ENCODE measurements at places on chromosomes 13 and 19.

DNA sequence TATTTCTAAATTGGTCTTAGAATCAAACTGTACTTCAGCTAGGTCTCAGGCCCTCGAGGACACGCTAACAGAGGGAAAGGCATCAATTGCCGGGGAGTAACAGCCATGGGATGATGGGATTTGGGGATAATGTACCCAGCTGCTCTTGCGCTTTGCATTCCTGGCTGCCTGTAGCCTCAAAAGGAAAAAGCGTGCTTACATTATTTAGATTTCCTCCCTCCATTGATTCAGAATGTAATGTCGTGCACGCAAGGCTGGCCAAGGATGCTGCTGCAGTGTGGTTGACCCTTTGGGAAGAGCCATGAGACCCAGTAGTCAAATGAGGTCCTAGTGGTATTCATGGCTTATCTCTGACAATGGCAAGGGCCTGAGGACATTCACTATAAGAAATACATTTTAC is 95.1 kb downstream of the SLC7A1 start:
- DNase-seq: no peak

DNA sequence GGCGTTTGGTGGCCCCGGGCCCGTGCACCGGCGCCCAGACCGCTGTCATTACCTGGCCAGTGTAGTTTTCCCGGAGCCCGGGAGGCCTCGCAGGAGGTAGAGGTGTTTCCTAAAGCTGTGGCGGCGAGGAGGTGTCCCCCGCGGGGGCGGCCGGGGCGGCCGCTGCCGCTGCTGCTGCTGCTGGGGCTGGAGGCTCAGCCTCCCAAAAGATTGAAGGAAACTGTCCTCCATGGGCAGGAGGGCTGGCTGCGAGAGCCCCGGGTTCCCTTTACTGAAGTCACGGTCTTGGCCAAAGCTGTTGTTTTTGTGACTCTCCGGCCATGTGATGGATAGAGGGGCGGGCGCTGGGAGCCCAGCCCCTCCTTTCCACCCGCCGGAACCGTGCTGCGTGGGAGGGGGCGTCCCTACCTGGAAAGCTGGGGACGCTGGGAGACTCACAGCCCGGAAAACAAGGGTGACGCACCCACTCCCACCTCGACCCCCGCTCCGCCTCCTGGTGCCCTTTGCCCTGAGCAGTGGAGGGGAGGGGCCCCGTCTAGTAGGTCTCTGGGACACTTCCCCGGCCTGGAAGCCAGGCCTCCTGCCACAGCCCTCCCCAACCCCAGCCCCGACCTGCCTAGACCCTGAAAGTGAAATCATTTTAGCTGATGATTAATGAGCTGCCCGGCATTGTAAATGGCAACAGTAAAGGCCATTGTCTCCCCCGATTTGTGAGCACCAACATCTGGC is at the start of gene N4BP2L1:
Gene N4BP2L1, minus strand, starts transcription at position 279 of the 729 bp plus-strand sequence. Its CDS starts 48 bp downstream, at position 231.
- DNase-seq: peak; percentile 88

DNA sequence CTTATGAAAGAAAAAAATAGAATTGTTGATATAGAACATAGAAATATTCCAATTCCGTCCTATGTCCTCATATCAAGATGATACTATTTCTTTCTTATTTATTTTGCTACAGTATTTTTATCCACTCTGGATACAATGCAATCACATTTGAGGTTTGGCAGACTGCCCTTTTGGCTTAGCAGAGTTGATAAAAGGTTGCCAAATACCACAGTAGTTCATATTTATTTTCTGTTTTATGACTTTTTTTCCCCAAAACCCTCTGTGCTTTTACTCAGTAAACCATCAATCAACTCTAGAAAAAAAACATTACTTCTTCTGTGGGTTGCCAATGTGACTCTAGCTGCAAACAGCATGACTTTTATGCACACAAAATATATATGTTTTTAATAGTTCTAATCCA is 424.5 kb downstream of the PCDH9 start:
- no peak for DNase-seq

DNA sequence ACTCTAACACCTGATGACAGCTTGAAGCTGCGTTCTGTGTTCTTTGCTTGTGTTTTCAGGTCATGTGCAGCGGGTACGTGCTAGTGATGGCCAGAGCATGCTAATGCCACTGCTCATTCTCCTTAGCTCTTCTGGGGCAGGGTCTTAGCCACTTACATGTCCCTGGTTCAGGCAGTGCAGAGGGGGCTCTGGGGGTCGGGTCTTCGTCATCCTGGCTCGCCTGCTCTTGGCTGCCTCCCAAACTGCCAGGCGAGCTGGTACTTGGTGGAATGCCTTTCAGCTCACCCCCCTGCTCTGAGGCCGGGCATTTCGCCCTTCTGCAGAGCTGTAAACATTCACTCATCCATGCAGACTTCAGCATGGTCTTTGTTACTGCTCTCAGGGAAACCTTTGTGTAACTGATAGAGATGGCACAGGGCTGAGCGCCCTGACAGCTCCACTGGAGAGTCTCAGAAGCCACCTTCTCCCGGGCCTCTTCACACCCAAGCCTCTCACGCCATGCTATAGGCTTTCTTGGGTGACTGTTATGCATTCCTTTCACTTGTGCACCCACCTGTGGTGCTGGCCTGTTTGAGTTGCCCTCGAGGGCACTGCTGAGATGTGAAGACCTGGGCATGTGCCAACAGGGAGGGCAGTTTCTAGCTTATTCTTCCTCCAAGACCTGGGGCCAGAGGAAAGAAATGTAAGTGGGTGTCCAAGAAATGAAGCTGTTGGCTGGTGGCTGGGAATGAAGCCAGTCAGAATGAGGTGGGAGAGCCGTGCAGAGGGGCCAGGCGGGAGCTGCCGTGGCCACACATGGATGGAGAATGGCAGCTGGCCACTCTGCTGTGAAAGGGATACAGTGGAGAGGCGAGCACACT is 24.4 kb downstream of the FAM124A start:
- DNase-seq: no peak

DNA sequence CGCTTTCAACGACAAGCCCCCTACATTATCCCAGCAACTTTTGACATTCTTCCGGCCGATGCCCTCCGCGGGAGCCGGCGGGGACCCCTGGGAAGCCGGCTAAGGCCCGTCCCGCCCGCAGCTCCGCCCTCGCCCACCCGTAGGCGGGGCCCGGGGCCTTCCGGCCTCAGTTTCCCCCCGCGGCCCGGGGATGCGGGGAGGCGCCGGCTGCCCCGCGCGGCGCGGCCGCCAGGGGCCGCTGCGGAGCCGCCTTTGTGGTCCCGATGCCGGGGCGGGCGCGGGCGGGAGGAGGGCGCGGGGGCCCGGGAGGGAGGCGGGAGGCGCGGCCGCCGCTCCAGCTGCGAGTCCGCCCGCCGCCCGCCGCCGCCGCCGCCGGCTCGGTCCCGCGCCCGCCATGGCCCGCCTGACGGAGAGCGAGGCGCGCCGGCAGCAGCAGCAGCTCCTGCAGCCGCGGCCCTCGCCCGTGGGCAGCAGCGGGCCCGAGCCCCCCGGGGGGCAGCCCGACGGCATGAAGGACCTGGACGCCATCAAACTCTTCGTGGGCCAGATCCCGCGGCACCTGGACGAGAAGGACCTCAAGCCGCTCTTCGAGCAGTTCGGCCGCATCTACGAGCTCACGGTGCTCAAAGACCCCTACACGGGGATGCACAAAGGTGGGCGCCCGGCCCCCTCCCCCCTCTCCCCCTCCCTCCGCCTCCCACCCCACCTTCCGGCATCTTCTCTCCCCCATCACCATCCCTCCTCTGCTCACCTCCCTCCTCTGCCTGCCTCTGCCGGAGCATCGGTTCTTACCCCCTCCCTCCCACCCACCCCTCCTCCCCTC is at the start of gene CELF5:
Gene CELF5, plus strand, starts transcription at position 316 of the 823 bp plus-strand sequence. Its CDS starts 79 bp downstream, at position 395.
- peak; percentile 14 for DNase-seq

DNA sequence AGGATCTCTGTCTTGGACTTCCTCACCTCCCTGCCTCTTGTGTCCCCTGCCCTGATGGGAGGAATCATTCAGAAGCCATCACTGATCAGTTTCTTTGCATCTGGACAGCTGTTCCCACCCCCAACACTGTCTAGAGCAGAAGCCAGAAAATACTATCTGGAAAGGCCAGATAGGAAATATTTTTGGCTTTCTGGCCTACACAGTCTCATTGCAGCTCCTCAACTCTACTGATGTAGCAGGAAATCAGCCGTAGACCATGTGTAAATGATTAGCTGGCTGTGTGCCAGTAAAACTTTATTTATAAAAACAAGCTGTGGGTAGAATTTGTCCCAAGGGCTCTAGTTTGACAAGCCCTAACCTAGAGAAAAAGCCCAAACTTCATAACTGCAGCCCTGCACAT is 5.6 kb downstream of the SIGLEC7 start:
- DNase-seq: no peak

- DNase-seq: no peak
Measured at GRCh38 chr13:101453784-101454201, 1.3 kb downstream of the ITGBL1 start.

DNA sequence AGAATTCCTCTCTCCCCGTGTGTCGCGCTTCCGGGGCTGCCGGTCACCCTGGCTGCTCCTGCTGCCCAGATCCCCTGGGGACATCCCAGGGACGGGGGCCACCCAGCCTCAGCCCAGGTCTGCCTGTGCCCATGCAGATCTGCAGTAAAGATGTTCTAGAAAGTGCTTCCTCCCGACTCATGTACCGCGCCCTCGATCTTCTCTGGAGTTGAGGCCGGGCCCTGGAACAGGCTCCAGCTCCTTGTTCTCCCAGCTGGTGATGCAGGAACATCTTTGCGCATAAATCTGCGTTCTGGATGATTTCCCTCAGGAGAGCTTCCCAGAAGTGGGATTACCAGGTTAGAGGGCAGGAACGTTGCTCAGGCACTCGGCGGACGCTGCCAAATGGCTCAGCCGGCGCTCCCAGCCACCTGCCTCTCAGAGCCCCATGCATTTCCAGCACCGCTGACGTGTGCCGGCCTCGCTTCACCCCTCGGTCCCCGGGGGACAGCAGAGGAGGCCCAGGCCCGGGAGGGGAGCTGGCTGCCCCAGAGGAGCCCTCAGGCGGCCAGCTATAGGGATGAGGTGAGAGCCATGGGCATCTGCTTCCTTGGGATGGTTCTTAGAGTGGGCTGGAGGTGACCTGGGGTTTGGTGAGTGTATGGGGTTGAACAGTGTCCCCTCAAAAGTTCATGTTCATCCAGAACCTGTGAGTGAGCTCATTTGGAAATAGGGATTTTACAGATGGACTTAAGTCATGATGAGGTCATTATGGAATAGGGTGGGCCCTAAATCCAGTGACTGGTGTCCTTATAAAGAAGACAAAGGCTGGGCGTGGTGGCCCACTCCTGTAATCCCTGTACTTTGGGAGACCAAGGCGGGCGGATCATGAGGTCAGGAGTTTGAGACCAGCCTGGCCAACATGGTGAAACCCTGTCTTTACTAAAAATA is 42.6 kb downstream of the CRTC1 start:
- DNase-seq: no peak

DNA sequence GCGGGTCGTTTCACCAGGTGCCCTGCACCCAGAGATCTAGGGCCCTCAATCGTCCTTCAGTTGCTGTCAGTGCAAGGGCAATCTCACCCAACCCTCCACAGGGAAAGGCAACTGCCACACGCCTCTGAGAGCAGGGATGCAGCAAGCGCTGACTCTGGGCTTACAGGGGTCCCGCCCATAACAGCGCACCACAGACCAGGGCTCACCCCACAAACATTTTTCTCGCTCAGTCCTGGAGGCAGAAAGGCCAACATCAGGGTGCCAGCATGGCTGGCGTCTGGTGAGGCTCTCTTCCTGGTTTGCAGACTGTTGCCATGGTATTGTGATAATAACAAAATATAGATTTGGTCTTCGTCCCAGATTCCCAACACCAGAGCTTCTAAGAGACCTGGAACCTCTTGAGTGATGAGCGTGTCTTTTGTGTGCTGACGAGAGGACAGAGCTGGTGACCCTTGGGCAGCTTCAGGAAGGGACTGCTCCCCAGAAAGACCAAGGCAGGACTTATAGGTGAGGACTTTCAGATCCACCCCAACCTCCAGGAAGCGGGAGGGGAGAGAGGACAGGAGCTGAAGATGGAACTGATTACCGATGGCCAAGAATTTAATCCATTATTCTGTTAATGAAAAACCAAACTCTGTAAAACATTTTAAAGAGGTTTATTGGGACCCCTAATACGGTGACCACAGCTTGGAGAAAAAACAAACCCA is 51.3 kb downstream of the C13orf46 start:
- no peak for DNase-seq

- peak; percentile 42 for DNase-seq
Measured at GRCh38 chr19:45558399-45558878, 26.2 kb downstream of the OPA3 start.

DNA sequence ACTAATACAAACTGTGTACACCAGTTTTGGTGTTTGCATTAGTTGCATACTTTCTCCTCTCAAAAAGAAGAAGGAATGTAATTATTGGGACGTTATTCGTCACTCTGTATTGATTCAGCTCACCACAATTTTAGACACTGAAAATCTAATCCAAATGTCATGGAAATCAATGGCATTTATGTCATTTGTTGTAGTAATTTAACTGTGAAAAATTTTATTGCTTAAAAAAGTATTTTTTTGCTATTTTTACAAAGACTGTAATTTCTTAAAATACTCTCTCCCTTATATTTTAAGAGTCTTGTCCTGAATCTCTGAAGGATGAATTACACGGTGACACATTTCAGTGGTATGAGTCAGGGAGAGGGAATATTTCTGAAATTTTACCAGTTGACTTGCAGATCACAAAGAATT is 2117.6 kb downstream of the PCDH9 start:
- DNase-seq: no peak

DNA sequence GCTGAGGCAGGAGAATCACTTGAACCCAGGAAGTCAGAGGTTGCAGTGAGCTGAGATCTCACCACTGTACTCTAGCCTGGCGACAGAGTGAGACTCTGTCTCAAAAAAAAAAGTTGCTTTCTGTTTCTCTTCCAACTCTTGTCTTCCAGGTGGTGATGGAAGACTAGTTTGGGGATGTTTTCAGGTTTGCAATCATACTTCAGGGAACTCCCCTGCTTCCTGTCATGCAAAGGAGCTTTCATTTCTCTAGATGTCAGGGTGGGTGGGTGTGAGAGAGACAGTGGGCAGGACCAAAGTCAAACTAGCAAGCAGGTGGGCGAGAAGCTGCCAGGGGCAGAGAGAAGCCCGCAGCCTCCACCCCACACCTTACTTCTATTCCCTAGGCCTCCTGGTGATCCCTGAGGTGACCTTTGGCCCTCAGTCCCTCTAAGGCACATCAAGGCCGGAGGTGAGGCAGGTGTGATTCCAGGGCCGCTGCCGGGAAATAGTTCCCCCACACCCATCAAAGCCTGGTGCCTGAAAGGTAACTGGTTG is 25.7 kb downstream of the CCNE1 start:
- DNase-seq: peak; percentile 46

GRCh38 chr13:44273991-44274770 is 99.4 kb upstream of the SERP2 start:
- no peak for DNase-seq

DNA sequence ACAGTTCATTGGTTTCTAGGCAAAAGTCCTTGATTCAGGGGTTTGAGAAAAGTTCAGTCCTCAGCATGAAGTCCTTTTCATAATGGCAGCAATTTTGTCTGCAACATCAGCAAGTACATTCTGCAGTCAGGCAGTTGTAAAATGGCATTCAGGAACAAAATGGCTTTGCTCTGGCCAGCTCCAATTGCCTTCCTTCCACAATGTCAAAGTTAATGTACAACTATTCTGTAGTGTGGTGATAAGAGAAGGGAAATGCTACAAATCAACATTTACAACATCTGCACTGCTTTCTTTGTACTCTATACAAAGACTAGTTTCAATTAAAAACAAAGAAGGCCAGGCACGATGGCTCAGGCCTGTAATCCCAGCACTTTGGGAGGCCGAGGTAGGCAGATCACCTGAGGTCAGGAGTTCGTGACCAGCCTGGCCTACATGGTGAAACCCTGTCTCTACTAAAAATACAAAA is 1.8 kb upstream of the NEK3 start:
- DNase-seq: no peak
